ENCODE measurements at places on chromosomes 6 and 20. TPM values are rescaled to one million over a fixed set of nuclear protein-coding genes. Genes with fewer than 3 reads are reported as not detected.

DNA sequence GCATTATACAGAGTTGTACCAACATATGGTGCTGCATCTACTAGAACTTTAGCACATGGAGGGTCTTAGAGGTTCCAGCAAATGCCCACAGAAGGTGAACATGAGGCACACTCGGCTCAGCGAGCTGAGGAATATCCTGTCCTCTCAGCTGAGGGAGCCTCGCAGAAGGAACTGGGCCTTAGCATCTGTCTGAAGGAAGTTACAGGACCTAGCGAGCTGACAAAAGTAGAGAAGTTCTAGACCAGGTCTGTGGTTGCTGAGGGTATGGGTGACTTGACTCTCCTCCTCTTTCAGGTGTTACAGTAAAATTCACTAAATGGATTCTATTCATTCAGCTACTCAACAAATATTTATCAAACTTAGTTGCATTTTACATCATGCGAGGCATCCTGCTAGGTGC, 157.2 kb downstream of the ZDHHC14 start:
- DNase-seq = no peak

DNA sequence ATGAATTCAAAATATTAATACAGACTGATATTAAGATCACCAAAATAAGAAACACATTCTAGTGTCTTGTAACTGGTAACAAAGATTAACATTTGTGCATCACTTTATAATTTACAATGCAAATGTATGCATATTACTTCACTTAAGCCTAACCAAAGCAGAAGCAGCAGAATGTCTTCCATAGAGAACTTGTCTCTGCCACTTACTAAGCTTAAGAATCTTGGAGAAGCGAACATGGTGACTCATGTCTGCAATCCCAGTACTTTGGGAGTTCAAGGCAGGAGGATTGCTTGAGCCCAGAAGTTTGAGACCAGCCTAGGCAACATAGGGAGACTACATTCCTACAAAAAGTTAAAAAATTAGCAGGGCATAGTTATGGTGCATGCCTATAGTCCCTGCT, 18.8 kb downstream of the AK9 start:
- no peak for DNase-seq

C20orf141 gene
- total RNA-seq = not detected

DNA sequence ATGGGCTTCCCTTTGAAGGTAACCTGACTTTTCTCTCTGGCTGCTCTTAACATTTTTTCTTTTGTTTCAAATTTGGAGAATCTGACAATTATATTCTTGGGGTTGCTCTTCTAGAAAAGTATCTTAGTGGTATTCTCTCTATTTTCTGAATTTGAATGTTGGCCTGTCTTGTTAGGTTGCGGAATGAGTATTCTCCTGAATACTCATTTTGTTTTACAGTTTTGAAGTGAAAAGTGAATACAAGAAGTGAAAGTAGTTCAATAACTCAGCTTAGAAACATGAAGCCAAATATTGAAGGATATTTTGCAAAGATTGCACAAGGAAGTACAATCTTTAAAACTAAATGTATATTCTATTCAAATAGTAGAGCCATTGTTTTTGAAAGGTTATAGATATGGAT, 120.2 kb upstream of the MAP3K4 start:
- no peak for DNase-seq

SLC26A8 gene
- total RNA-seq = 0.22 TPM

HLA-DOB gene
- total RNA-seq = 6.1 TPM

SMIM26 gene
- total RNA-seq = 60.1 TPM

ADGB gene
- not detected for total RNA-seq

SLC32A1 gene
- total RNA-seq = not detected

DNA sequence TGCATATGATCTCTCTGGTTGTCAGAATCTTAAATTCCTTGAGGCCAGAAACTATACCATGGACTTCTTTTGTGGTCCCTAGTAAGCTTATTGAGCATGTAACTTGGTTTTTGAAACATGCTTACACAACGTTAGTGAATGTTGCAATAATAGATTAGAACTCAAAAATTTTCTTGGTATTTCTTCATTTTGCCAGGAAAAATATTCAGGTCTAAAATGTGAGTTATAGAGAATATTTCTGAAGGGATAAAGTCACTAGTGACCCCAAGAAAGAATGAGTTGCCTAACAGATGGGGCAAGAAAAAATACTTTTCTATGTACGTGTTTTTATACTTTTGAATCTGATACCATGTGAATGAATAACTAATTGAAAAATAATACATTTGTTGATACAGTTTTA, 195.4 kb downstream of the TFAP2A start:
- no peak for DNase-seq

- DNase-seq = no peak
Observed at GRCh38 chr6:105273589-105273988, 93.8 kb upstream of the POPDC3 start.

EEF1A2 gene
- 18.1 TPM for total RNA-seq
